Activated T-helper 1 cell treated with anti-CD3 and anti-CD28 coated beads, Interleukin-2, amount 50 U/mL, for 16 hours (primary cell): ENCODE measurements at places on chromosomes 5 and 9.

GRCh38 chr5:9494301-9494700 is 51.6 kb downstream of the SEMA5A start:
- no peak for DNase-seq

DNA sequence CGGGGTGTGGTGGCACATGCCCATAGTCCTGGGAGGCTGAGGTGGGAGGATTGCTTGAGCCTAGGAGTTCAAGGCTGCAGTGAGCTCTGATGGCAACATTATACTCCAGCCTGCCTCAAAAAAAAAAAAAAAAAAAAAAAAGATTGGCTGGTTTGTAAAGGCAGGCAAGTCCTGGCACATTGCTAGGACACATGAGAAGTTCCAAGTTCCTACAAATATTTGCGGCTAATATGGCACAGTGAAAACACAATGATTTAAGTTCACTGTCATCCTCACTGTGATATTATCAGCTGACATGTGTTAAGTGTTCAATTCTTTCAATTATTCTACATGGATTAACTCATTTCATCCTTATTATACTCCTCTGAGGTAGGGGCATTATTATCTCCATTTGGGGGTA is 20.1 kb downstream of the TMEM268 start:
- no peak for DNase-seq

GRCh38 chr9:27453860-27454553 is 70.1 kb upstream of the IFNK start:
- DNase-seq: no peak

- DNase-seq: no peak
These were observed 16.4 kb downstream of the RAB14 start for GRCh38 chr9:121185178-121185745.

GRCh38 chr5:89844548-89844947 is 565.0 kb downstream of the CETN3 start:
- no peak for DNase-seq

GRCh38 chr5:62043289-62044280 is 262.4 kb upstream of the KIF2A start:
- no peak for DNase-seq

GRCh38 chr9:7906783-7907550 is 107.4 kb upstream of the DMAC1 start:
- DNase-seq: no peak

- no peak for DNase-seq
These were observed 618.7 kb downstream of the DNAH5 start for GRCh38 chr5:13325765-13326164.

GRCh38 chr5:156322666-156323065 is 4.3 kb upstream of the SGCD start:
- no peak for DNase-seq
